Activated CD4-positive, alpha-beta T cell treated with anti-CD3 and anti-CD28 coated beads, Interleukin-2, amount 50 U/mL, for 4 hours (primary cell): ENCODE measurements at places on chromosomes 5 and 9.

DNA sequence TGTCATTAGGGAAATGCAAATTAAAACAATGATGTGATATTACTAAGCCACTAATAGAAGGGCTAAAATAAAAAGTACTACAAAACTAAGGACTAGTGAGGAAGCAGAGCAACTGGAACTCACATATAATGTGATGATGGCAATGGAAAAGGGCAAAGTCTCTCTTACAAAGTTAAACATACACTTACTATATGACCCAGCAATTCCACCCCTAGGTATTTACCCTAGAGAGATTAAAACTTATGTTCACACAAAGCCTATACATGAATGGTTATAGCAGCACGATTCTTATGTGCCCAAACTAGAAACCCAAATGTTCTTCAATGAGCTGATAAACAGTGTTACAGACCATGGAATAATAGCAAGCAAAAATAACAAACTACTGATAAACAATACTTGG is 643.7 kb downstream of the TLE1 start:
- DNase-seq, result no peak

DNA sequence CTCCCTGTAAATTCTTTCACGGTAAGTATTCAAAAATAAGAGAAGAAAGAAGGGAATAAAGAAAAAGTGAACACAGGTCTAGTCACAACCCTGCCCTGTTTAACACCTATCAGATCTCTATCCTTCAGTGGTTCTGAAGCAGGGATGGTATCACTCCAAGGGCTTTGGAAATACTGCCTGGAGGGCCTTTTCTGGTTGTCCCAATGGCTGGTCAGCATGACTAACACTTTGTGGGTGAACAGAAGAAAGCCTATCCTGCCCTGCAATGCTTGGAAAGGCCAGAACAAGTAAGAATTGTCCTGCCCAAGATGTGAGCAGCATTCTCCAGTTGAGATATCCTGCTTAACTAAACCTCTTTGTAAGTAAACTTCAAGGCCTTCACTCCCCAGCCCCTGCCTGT is 124.9 kb downstream of the TMEM167A start:
- DNase-seq, result no peak

DNA sequence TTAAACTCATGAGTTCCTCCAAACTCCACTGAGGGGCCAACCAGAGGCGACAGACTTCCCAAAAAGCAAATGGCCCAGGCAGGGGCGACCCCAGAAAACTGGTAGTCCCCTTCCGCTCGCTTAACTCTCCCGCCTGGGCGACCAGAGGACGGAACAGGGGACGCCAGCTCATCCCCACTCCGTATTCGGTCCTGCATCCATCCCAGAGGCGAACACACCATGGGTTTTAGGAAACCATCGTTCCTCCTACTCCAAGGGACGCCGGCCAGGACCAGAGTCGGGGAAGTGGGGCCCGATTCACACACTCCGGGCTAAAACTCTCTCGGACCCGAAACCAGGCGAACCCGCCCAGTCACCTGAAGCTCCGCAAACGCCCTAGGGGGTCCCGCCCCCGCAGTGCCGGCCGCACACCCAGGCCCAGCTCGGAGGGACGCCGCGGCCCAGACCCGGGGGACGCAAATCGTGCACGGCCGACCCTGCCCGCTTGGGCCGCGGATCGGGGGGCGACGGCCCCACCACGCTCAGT is 478 bp downstream of the TEX10 start:
- DNase-seq, result peak; percentile 12

GRCh38 chr5:139859013-139859412 is 63.4 kb downstream of the PSD2 start:
- no peak for DNase-seq

- no peak for DNase-seq
Measured at GRCh38 chr9:97781902-97782301, 71.1 kb upstream of the FOXE1 start.

GRCh38 chr5:53515988-53516387 is 35.6 kb downstream of the FST start:
- no peak for DNase-seq

DNA sequence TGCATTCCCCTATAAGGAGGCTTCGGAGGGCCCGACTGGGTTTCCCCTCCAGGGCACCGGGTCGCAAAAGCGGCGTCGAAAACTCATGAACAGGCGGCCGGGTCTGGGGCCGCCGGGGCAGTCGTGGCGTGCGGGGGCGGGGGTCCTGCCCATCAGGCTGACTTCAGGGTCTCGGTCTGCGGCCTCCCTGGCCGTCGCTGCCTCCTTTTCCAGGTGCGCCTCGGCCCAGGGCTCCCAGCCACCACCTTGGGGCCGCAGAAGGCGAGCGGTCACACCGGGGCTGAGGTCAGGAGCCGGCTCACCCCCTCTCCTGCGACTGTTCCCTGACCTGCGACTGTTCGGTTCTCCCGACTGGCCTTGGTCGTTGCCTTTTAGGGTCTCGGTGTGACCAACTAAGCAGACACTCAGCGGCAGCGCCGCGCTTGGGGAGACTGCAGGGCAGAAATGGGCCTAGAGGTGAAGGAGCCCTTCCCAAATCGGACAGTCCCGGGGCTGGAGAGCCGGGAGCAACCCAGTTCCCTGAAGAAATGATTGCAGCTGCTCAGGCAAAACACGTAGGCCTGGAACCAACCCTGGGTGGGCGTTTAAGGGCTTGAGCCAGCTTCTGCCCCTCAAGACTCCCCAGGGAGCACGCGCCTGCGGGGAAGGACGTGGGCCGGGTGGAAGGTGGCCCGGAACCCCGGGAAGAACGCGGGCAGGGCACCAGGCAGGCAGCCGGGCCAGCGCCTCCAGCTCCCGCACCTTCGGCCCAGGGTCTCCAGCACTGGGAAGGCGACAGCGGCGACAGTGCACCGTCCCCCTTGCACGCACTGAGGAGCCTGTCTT is 11.2 kb downstream of the IRX2 start:
- DNase-seq, result no peak

- DNase-seq, result no peak
Measured at GRCh38 chr5:65268525-65268924, 213.2 kb downstream of the ADAMTS6 start.

DNA sequence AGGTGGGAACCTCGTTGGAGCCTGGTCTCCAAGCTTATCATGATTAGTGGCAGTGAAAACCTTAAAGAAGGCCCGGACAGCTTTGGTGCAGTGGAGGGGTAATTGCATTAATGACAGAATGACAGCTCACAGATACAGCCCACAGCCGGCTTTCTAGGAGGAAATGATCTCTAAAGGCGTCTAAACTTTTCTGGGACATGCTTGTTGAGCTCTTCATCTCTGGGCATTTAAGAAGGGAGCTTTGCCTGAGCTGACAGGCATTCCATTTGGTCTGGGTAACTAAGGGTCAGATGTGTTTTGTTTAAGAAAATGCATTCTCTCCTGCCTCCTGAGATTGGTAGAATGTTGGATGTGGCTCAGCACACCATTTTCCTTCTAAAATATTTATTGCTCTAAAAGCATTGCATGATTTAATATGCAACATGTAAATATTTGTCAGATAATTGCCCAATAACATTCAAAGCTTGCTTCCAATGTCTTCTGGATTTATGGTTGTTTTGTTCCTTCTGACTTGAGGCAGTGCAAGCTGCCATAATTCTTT is 4.0 kb downstream of the ANKRD33B start:
- no peak for DNase-seq

GRCh38 chr9:105697871-105698270 is 3.5 kb downstream of the TMEM38B start:
- DNase-seq, result no peak

DNA sequence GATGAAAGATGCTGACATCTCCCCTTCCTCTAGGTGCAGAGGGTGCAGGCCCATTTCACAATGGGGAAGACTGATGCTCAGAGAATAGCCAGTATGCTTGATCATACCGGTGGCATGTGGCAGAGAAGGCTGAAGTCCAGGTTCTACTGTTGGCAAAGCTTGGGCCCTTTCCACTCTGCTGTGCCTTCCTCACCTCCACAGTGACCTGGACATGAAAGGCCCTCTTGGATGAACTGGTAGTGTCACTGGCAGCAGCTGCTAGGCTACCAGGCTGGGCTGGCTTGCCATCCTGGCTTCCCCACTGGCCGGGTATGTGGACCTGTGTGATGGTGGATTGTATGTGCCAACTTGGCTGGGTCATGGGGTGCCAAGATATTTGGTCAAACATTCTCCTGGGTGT is 92.0 kb downstream of the GADD45G start:
- DNase-seq, result no peak

GRCh38 chr5:149672701-149673476 is 57.2 kb upstream of the PPARGC1B start:
- DNase-seq, result no peak

GRCh38 chr9:88721025-88721424 is 186.0 kb downstream of the NXNL2 start:
- DNase-seq, result no peak

GRCh38 chr5:151758141-151758429 is 346 bp downstream of the ATOX1 start:
- DNase-seq, result no peak

GRCh38 chr9:33354651-33355211 is 47.6 kb downstream of the AQP7 start:
- no peak for DNase-seq

DNA sequence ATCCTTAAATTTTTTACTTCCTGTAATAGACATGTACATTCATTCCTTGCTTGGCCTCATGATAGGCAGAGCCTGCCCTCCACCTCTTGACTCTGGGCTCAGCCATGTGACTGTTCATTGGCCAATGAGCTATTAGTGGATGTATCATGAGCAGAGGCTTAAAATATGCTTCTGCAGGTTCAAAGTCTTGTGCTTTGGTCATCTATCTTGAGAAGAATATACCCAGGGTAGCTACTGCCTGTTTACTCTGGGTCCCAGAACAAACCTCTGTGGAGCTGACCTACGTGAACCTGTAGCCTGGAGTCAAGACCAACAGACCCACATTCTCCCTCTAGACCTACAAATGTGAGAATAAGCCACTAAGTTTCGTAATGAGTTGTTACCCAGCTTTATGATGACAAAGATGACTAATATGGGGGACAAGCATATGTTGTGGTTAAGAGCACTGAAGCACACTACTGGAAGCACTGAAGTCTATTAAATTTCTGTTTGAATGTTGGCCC is 244.4 kb downstream of the MAST4 start:
- no peak for DNase-seq

GRCh38 chr9:113919382-113919781 is 43.3 kb downstream of the ZNF618 start:
- DNase-seq, result no peak

- DNase-seq, result no peak
Measured at GRCh38 chr9:86714999-86715398, 232.3 kb downstream of the GAS1 start.

GRCh38 chr5:155027993-155028629 is 14.6 kb downstream of the KIF4B start:
- no peak for DNase-seq

- DNase-seq, result no peak
Measured at GRCh38 chr9:95587021-95587964, 70.5 kb upstream of the PTCH1 start.

DNA sequence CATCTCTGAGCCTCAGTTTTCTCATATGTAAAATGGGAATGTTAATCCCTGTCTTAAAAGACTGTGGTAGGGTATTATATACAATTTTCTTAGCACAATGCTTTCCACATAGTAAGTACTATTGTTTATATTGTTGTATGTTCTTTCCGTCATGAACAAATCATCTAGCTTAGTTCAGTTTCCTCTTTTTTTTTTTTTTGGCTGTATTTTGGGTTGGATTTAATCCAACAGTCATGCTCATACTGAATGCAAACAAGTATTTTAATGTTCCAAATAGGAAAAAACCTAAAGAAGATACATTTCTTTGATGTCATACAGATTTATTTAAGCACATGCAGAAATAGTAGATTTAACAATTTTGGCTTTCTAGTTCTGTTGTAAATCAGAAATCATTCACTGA is 95.1 kb downstream of the RNF180 start:
- no peak for DNase-seq

DNA sequence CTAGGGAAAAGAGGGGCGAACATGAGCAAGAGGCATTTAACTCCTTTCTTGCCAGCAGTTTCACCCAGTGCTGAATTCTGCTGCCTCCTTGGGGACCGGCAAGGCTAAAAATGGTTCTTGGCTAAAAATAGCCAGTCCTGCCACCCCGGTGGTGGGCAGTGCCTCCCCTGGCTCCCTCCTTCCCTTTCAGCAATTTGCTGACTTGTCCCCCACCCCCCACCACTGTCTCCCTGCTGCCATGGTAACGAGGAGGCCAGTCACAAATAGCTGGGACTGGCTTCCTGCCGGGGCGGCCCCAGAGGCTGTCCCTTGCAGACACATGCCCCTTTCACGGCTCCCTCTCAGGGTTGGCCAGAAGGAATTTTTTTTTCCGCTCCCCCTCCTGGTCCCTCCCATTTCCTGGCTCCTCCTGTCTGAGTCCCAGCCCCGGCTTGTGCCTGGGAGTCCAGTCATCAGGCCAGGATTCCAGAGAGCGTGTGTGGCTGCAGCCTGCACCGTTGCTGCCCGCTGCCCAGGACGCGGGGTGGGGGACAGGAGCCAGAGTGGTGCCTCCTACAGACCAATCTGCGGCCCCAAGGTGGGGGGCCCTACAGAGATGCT is 130.3 kb downstream of the RGS3 start:
- no peak for DNase-seq

GRCh38 chr5:145449794-145450193 is 385.3 kb downstream of the PRELID2 start:
- no peak for DNase-seq
